ENCODE measurements at places on chromosomes 11 and 22. TPM values are rescaled to one million over a fixed set of nuclear protein-coding genes. Genes with fewer than 3 reads are reported as not detected.

NPTXR gene
- 5.5 TPM for total RNA-seq

CTSW gene
- total RNA-seq, result 1.3 TPM

MAJIN gene
- total RNA-seq, result not detected

OR2AG2 gene
- total RNA-seq, result 0.06 TPM

CCDC188 gene
- 1.00 TPM for total RNA-seq

HPX gene
- total RNA-seq, result 1.1 TPM

IGSF22 gene
- total RNA-seq, result 1.00 TPM

SLC6A5 gene
- not detected for total RNA-seq

KCNJ5 gene
- 4.6 TPM for total RNA-seq

DNA sequence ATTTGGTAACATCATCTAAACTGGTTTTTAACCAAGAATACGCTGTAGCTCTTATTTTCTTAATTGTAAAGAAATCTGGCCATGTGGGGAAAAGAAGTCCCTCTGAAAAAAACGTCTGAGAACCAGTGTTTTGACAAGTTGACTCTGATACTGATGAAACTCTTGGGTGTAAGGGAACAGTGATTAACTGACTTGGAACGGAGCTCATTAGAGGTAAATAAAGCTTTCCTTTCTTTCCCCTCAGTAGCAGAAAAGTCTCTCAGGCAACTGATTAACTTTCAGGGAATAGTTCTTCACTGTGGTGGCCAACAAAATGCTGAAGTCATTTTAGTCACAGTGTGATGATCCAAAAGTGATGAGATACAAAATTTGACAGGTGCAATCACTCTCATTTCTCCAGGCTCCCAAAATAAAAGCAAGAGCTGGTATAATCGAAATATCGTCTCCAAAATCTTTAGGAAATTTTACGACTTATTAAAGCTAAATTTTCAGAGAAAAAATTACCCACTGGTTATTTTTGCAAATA lies 52.3 kb downstream of the SLC36A4 start:
- no peak for DNase-seq

GRCh38 chr11:87036756-87037449 lies 831 bp upstream of the TMEM135 start:
- no peak for DNase-seq

GRCh38 chr11:83008581-83008923 lies 63.1 kb downstream of the RAB30 start:
- DNase-seq, result no peak

GRCh38 chr11:116835042-116835772 lies 2.2 kb downstream of the APOA1 start:
- DNase-seq, result peak; percentile 87

GRCh38 chr11:15346907-15347306 lies 232.2 kb downstream of the INSC start:
- no peak for DNase-seq

DNA sequence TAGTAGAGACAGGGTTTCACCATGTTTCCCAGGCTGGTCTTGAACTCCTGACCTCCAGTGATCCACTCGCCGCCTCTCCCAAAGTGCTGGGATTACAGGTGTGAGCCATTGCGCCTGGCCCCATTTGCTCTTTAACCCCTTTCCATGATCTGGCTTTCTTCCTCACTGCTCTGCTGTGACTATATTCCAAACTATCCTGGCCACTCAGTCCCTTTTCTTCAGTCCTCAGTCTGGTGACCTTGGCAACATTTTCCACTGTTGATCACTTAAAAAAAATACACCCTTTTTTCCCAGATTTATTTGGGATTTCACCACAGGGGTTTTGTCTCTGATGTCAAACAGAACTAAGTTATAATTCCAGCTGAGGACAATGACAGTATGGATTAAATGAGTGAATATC lies 24.5 kb downstream of the MMP20 start:
- DNase-seq, result no peak

GRCh38 chr11:130816546-130817329 lies 99.5 kb downstream of the SNX19 start:
- DNase-seq, result no peak

- no peak for DNase-seq
These were observed 8.4 kb upstream of the FIBIN start for GRCh38 chr11:26985470-26985869.

DNA sequence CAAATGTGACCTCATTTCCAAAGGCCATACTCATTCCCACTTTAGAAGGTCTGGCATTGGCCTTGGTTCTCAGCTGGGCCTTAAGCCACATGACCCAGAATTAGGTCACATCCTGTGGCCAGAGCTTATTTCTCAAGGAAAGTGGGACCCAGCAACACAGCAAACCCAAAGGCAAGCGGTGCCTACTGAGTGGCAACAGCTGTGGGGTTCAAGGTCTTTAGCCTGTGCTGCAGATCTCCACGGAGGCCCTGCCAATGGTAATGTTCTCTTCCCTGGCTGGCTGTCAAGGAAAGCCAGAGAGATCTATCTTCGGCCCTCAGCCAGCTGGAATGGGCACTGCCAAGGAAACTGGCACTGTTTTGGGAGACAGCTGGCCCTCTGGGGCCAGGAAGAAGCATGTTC lies 41.5 kb upstream of the TP53I11 start:
- DNase-seq, result no peak

DNA sequence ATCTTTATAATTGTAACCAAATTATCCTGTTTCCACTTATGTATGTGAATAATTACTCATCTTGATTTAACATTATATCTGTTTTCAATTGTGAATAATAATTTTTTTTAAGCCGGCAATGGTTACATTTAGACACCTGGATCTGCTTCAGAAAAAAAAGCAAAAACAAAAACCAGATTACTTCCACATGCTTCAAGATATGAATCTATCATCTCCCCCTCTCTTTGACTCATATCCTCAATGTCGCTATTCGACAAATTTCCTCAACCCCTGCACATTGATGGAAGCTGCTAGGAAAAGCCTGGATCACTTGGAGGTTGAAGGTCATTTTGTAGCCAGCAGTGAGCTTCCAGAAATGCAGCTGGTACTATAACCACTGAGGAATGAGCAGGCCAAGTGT lies 42.7 kb downstream of the SLC1A2 start:
- DNase-seq, result no peak

- DNase-seq, result no peak
These were observed 687.2 kb downstream of the OPCML start for GRCh38 chr11:132844956-132845696.

DNA sequence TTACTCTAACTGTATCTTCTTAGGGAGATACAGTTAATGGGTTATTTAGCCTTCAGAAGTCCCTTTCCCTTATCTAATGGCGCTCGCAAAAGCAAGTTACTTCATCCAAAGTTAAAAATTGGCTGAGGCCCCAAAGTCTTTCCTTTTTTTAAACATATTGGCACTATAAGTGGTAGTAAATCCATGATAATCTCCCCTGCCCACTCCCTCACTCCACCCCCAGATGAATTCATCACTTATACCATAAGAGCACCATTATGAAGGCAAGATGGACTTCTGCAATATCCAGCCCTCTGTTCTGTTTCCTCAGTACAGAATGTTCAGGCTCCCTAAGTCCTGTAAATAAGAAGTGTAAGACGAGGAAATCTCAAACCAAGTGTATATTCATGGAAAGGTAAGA lies 37.7 kb downstream of the CHKA start:
- no peak for DNase-seq

DNA sequence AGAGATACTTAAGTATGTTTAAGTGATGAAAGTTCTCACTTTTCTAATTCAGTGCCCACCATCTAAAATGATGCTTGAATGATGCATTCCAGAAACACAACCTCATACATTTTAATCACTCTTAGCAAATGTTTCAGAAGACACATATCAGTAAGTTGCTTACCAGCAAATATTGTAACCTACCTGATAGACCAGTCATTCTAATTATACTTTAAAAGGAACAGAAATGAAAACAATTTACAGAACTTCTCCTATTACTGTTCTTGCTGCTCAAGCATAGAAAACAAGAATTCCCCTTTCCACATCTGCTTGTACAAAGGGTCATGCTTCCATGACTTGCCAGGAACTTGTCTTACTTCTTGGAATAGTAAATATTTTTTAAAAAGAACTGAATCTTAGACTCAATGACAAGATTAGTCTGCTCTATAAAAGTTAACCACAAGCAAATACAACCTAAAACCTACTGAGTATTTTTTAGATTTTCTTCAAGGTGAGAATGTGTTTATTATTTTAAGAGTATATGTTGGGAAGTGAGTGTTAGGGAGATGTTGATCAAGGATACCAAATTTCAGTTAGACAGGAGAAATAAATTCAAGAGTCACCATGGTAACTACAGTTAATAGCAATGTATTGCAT lies 82.0 kb upstream of the SC5D start:
- DNase-seq, result no peak

DNA sequence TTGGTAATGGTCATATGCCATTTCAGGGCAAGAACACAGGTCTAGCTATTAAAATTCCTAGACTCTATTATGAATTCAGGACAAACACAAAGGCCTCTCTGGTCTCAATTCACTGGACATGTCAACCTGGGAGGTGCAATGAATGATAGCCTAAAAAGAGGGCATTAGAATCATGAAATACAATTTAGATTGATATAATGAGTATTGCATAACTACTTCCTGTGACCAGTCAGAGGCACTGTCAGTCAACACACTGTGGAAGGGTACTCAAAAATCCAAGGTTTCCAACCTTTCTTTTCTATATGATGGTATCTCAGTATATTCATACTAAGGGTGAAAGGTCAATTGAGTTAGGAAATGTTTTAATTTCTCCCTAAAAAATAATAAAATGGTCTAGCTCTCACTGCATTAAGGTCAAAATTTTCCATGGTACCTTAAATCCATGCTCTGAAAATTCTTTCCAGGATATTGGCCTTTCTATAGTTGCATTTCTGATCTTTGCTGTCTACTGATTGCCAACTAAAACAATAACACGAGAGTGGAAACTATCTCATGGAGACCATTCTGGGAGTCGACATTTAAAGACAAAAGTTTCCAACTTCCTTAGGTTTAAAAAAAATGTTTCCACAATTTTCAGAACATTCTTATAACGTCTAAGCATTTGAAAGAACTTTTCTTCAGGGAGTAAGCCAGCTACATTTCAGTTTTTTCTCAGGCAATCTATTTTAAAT lies 81.7 kb upstream of the APOA1 start:
- no peak for DNase-seq

- no peak for DNase-seq
These were observed 3.1 kb downstream of the TMEM25 start for GRCh38 chr11:118533769-118534729.

DNA sequence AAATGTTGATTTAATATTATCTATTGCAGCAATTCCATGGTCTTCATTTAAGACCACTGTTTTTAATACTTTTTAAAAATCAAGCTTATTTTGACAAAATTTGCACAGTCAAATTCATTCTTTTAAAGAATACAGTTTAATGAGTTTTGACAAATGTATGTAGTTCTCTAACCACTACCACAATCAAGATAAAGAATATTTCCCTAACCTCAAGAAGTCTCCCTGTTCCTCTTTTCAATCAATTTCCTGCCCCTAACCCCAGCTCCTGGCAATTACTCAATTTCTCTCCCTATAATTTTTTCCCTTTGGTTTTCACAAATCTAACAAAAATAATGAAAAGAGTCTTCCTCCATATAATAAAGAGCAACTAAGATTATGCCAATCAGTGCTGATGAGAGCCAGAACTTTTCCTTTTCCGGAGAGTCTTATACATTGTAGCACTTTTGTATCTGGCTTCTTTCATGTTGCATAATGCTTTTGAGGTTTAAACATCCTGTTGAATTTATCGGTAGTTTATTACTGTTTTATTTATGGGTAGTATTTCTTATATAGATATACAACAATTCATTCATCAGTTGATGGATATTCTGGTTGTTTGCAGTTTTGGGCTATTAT lies 231.7 kb downstream of the AASDHPPT start:
- no peak for DNase-seq

- DNase-seq, result no peak
These were observed 6.0 kb upstream of the MAPK11 start for GRCh38 chr22:50276143-50276542.

- DNase-seq, result no peak
These were observed 71.9 kb upstream of the HORMAD2 start for GRCh38 chr22:30008401-30008800.

GRCh38 chr11:2816941-2817421 lies 68.6 kb downstream of the CDKN1C start:
- no peak for DNase-seq

- no peak for DNase-seq
These were observed 123.7 kb upstream of the HSD17B12 start for GRCh38 chr11:43556612-43557375.

DNA sequence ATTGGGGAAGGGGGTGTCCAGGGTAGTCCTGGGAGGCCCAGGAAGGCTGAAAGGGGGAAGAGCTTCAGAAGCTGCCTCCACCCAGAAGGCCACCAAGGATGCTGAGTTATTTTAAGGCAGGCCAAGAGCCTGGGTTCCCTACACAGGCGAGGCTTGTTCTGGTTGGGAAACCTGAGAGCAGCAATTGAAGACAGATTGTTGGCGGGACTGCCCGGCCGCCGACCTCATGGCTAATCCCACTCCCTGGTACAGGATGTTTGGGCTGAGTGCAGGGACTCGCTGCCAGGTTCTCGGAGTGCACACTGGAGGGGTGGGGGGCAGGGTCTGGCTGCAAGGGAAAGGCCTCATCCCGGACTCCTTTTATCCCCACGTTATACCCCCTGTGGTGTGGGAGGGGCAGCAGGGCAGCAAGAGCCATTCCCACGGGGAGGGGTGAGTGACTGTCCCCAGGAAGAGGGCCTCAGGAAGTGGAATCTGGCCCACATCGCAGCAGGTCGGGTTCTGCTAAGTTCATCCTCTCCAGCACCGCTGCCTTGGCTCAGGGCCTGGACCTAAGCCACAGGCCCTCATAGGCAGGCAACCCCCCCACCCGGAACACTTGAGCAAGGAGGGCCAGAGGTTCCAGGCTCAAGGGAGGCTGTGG lies 43.6 kb upstream of the PRR5 start:
- no peak for DNase-seq

DNA sequence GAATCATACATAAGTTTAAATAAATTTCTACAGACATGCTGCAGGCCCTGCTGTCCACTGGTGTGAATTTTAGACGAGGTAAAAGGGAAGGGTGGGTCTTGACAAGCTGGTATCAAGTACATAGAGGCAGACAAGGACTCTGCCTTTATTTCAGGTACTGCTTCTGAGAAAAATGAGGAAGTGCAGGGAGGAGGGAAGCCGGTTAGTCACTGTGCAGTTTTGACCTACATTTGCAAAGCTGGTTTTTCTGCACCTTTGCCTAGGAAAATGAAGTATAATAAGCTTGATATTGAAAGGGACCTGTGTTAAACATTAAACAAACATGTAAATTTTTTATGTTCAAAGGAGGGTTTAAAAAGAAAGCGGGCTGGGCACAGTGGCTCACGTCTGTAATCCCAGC lies 24.6 kb downstream of the TMEM45B start:
- DNase-seq, result no peak

- DNase-seq, result no peak
These were observed 25.0 kb downstream of the METTL15 start for GRCh38 chr11:28133146-28133545.
